Neural crest cell (in vitro differentiated cells): ENCODE measurements at places on chromosomes 16 and 17. TPM values are rescaled to one million over a fixed set of nuclear protein-coding genes. Genes with fewer than 3 reads are reported as not detected.

Gene CLDN6
- total RNA-seq = 0.47 and 0.55 TPM in 2 replicates

Gene EVPL
- not detected in 2 replicates for total RNA-seq

Gene RAP1GAP2
- total RNA-seq = 0.84 and 1.0 TPM in 2 replicates

Gene KRTAP1-5
- total RNA-seq = not detected in 2 replicates

Gene ECI1
- total RNA-seq = 71.9 and 79.2 TPM in 2 replicates

Gene KCNJ16
- 0.12 and 0.25 TPM in 2 replicates for total RNA-seq

- H3K4me3 ChIP-seq = peak overlapping the region; percentile 54
- DNase-seq = peak; percentile 72
- no peak overlapping the region for H3K27ac ChIP-seq
Observed at GRCh38 chr17:47978324-47978723, 7.4 kb downstream of the CDK5RAP3 start.

GRCh38 chr16:17453364-17454038 is 17.3 kb downstream of the XYLT1 start:
- no peaks in the 10 kb centered on the region for H3K27me3 ChIP-seq
- H3K4me1 ChIP-seq = peaks cover 25% of the 10 kb centered on the region
- no peak for DNase-seq
- H3K4me3 ChIP-seq = no peak overlapping the region
- no peaks in the 10 kb centered on the region for H3K36me3 ChIP-seq

DNA sequence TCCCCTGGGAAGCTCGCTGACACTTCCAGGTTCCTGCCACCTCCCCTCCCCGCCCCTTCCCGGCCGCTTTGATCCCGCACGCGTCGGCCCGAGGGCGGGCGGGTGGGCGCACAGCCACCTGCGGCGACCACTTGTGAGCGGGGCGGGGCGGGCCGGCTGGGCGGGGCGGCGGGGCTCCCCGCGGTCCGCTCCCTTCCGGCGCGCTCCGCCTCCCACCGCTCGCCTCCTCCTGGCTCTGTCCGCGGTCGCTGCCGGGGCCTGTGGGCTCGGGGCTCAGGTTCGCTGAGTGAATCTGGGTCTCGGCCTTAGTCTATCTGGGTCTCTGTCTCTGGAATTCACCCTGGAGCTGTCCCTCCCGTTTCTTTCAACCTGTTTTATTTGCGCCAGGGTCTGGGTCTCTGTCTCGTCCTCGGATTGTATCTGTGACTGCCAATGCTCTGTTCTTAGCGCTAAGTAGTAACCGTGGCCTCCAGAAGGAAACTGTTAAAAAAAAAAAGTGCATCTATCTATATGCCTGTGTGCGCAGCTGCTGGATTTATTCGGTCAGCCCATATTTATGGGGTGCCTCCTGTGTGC is 2.7 kb upstream of the HES7 start:
- H3K27ac ChIP-seq = no peak overlapping the region
- H3K4me1 ChIP-seq = peaks cover 45% of the 10 kb centered on the region
- H3K27me3 ChIP-seq = peaks cover 82% of the 10 kb centered on the region
- peak overlapping the region; percentile 90 for H3K4me3 ChIP-seq
- DNase-seq = peak; percentile 30

GRCh38 chr16:79210607-79211006 is 389.9 kb downstream of the MAF start:
- H3K36me3 ChIP-seq = peaks cover 3% of the 10 kb centered on the region
- H3K4me1 ChIP-seq = peaks cover 24% of the 10 kb centered on the region
- H3K4me3 ChIP-seq = no peak overlapping the region

- no peaks in the 10 kb centered on the region for H3K36me3 ChIP-seq
- H3K4me1 ChIP-seq = peaks cover 14% of the 10 kb centered on the region
- H3K4me3 ChIP-seq = no peak overlapping the region
- DNase-seq = no peak
- H3K27ac ChIP-seq = no peak overlapping the region
Observed at GRCh38 chr17:82297714-82298537, 19.5 kb downstream of the CD7 start.
